PC-9 (cell line): ENCODE measurements at places on chromosomes 11 and 22. TPM values are rescaled to one million over a fixed set of nuclear protein-coding genes. Genes with fewer than 3 reads are reported as not detected.
A peak's percentile ranks its signal among the peaks of the same experiment; 100 is the strongest.

The RIMBP3C gene
- total RNA-seq: 0.13 and 0.15 TPM in 2 replicates

The CSF2RB gene
- not detected in 2 replicates for total RNA-seq

The RTCB gene
- 75.9 and 76.5 TPM in 2 replicates for total RNA-seq

The GDPD4 gene
- total RNA-seq: not detected in 2 replicates

The MMP1 gene
- total RNA-seq: 0.35 TPM in 1 of 2 replicates, not detected in the other

The OR8D1 gene
- total RNA-seq: not detected in 2 replicates

The MS4A6A gene
- total RNA-seq: not detected in 2 replicates

The CALCA gene
- not detected in 2 replicates for total RNA-seq

The SCGB1A1 gene
- total RNA-seq: not detected in 2 replicates

The MYO7A gene
- total RNA-seq: 2.4 and 3.5 TPM in 2 replicates

The SEC14L6 gene
- total RNA-seq: 0.31 and 0.33 TPM in 2 replicates

The KIRREL3 gene
- 1.9 and 2.2 TPM in 2 replicates for total RNA-seq

The PAMR1 gene
- total RNA-seq: 1.1 TPM in 2 replicates

The SEZ6L gene
- not detected in 2 replicates for total RNA-seq

DNA sequence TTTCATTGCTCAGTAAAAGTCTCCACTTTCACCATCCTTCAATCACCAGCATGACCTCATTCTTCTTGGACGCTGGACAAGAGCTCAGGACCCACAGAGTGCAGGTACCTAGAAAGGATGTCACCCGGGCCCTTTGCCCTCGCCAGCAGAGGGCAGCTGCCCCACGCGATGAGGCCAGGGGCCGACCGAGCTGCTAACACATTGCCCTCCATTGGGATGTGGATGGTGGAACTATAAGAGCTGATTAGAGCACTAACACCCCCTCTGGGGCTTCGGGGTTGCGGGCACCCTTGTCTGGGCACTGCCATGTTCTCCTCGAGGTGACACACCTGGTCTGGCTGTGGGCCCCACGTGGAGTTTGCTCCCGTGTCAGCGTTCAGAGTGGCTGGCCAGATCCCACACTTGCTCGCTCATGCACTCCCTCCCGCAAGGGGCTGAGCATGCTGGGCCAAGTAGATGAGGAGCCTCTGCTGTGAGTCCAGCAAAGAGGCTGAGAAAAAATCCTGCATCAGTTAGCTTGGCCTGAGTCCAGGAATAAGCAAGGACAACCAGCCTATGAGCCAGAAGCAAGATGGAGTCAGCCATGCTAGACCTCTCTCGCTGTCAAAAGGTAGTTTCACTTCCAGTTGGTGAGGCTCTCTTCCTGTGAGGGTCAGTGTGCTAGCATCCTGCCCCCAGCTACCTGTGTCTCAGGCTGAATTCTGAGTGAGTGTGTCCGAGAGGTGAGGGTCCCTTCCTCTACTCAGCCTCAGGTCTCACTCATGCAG lies 9.8 kb downstream of the KRTAP5-6 start:
- DNase-seq: no peak

GRCh38 chr11:2312232-2313042 lies 10.6 kb downstream of the TSPAN32 start:
- peak; percentile 37 for DNase-seq

GRCh38 chr22:33717694-33718396 lies 202.4 kb downstream of the LARGE1 start:
- DNase-seq: no peak

- DNase-seq: no peak
These were observed 57.9 kb downstream of the SYTL2 start for GRCh38 chr11:85752890-85753581.

- DNase-seq: no peak
These were observed 1173.3 kb downstream of the LRRC4C start for GRCh38 chr11:40286137-40286536.

GRCh38 chr11:35316161-35316560 lies 103.2 kb downstream of the SLC1A2 start:
- DNase-seq: no peak

GRCh38 chr22:42271191-42271813 lies 849 bp upstream of the TCF20 start:
- DNase-seq: no peak

- DNase-seq: no peak
These were observed 407.9 kb downstream of the MIAT start for GRCh38 chr22:27065279-27065678.

- DNase-seq: peak; percentile 73
These were observed at the start of gene CDC42BPG for GRCh38 chr11:64844330-64845128. TSS of gene CDC42BPG (minus strand) at chr11:64844653. CDS start at chr11:64844569, 84 bp downstream.

- peak; percentile 71 for DNase-seq
These were observed 14.3 kb downstream of the ATP5MG start for GRCh38 chr11:118415739-118416068.

DNA sequence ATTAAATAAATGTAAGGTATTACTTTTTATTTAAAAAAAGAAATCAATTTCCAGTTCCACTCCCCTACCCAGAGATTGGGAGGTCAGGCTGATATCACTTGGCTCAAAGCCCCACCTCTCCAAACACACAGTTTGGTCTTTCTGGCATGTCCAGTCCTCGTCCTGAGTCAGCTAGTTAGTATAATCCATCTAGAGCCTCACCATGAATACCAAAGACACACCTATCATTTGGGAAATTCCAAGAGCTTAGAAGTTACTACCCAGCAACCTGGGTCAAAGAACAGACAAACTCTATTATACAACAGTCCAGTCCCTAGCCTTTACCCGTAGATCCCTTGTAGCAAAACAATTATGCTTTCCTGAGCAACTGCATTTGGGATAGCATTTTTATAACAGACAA lies 9.4 kb downstream of the TREH start:
- DNase-seq: no peak

DNA sequence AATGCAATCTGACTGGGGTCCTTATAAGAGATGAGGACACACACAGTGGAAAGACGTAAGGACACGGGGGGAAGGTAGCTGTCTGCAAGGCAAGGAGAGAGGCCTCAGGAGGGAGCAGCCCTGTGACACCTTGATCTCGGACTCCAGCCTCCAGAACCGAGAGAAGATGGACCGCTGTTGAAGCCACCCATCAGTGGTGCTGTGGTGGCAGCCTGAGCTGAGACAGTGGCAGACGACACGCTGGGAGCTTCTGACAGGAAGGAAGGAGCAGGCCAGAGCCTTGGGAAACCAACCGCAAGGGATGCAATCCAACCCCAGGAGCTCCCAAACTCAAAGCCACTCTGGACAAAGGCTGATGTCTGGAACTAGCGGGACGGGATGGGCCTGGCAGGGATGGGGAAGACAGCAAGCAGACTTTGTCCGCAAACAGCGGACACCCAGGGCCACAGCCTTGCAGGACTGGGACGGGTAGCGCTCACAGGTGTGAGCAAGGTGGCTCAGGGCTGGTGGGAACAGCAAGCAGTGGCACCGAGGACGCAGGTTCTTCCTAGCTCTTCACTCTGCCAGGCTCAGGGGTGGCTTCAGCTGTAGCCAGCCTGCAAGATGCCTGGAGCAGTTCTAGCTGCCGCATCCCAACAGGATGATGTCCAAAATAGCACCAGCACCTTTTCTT lies 10.9 kb downstream of the LTO1 start:
- DNase-seq: no peak

- peak; percentile 81 for DNase-seq
These were observed 4.6 kb downstream of the TRABD start for GRCh38 chr22:50190182-50190940.

DNA sequence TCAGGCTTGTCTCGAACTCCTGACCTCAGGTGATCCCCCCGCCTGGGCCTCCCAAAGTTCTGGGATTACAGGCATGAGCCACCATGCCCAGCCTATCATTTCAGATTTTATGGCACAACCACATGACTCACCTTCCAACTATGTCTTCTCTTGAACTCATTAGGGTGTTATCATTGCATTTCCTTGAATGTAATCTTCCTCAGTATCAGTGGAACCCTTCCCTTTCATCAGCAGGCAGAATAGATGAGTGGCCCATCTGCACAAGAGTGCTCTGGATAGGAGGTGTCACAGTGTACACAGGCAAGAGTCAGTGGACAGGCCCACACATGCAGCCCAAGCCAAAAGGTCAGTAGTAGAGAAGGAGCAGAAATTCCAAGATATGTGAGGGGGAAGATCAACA lies 29.1 kb upstream of the AQP11 start:
- DNase-seq: peak; percentile 8

GRCh38 chr22:37231406-37232139 lies 12.5 kb downstream of the RAC2 start:
- DNase-seq: no peak

GRCh38 chr11:27088353-27088752 lies 47.7 kb downstream of the BBOX1 start:
- DNase-seq: no peak

DNA sequence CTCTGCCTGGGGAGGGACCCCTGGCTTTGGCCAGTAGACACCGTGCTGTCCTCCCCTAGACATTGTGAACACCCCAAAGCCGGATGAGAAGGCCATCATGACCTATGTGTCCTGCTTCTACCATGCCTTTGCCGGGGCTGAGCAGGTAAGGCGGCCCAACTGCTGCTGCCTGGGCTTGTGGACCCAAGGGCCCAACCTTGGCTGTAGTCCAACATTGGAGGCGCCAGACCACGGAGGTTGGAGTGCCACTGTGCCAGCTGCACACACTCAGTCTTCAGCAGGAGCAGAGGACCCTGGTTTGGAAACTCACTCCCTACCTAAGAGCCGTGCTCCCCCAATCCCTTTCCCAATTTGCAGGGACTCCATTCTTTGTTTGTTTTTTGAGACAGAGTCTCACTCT lies 9.4 kb downstream of the ACTN3 start:
- no peak for DNase-seq

DNA sequence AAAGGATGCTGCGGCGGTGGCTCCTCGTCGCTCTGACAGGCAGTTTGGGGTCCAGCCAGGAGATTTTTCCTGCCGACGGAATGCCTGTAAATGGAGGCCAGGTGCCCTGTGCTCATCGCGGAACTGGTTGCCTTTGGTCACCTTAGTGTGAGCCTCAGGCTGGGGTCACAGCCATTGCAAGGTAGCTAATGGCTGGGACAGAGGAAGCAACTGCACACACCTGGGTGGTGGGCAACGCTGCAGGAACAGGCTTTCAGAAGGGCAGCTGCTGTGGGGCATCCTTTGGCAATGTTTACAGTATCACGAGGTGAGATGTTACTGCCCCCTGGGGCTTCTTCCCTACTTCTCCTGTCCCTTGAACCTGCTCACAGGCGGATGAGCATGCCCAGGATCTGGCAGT lies 205.5 kb downstream of the GRIK4 start:
- DNase-seq: no peak

GRCh38 chr22:48097723-48098122 lies 1335.3 kb downstream of the TBC1D22A start:
- DNase-seq: no peak

DNA sequence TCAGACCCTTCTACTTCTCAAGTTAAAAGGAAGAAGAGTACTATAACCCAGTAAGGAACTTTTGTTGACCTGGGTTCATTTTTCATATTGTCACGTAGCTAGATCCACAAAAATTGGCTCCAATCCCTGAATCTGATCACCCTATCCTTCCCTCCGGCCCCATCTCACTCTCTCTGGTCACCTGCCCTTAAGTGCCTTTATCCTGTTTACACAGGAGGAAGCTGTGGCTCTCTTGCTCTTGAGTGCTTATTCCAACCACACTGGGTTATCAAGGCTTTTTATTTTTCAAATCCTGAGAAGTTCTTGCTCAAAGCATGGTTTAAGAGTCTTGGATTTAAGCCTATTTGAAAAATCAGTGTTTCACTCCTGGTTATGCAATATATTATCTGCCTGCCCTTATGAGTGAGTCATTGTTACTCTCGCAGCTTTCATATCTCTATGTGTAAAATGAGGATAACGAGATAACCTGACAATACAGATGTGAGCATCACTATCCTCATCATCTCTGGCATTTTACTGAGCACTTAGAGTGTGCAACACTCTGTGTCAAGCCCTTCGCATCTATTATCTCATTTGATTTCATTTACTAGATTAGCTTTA lies 293.9 kb downstream of the GUCY1A2 start:
- no peak for DNase-seq

DNA sequence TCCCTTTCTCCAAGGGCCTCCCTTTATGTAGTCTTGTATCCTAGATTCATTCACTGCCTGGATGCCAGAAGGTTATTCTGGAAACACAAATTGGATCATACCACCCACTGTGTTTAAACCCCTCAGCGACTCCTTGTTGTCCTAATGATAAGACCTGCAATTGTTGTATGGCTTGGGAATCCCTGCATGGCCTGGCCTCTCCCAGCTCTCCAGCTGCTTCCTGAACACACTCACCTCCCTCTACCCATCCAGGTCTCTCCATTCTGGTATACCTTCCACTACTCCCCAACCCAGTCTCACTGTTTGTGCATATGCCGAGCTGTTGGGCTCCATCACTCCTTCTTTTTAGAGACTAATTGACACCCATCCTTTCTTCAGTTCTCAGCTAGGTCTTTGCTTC lies 124.3 kb upstream of the ALX4 start:
- no peak for DNase-seq

- no peak for DNase-seq
These were observed 78.0 kb downstream of the CNTN5 start for GRCh38 chr11:99098751-99099150.

DNA sequence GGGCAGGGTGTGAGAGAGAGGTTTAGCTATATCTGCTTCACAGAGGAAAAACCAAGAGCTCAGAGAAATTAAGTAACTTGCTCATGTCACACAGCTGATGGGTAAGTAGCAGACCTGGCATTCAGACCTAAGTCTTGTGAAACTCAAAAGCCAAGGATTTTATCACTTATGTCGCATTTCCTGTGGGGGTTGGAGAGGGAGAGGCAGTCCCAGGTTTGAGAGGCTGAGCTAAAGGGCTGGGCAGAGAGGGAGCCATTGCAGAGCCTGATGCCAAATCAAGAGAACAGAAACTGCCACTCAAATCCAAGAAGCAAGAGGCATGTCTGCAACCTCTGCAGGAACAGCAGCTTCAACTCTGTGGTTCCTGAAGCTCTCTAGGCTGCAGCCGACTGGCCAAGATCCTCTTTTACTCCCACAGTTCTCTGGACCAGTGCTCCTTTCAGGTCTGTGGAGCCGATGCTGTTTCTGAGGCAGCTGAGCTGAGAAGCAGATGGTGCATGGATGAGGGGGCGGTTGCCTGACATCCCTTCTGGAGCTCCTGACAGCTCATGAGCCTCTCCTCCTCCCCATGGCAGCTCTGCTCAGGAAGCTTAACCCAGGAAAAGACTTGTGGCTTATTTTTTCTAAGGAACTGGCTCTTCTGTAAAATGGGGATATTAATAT lies 47.6 kb upstream of the NAV2 start:
- DNase-seq: no peak

DNA sequence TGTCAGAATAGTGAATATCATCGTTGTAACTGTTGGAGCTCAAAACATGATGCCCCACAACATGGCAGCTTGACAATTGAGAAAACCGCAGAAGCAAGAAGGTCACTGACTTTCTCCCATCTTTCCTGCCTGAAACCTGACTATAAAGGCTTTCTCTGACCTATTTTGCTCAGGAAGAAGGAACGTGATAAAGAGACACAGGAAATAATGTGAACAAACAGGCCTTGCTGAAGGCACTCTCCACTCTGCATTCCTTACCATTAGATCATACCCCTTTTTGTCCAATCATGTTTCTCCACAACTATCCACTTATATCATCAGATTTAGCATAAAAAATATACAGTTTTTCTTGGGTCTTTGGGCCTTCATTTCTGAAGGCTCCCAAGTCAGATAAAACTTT lies 916.8 kb downstream of the METTL15 start:
- no peak for DNase-seq
